Mesangial cell (primary cell): ENCODE measurements at places on chromosomes 3 and 15. TPM values are rescaled to one million over a fixed set of nuclear protein-coding genes. Genes with fewer than 3 reads are reported as not detected.

The ZNF80 gene
- total RNA-seq: not detected in 2 replicates

The SPINK8 gene
- total RNA-seq: not detected in 2 replicates

The SMAD6 gene
- 18.1 and 38.8 TPM in 2 replicates for total RNA-seq

The BBS4 gene
- total RNA-seq: 10.6 and 20.4 TPM in 2 replicates

The CCDC54 gene
- not detected in 2 replicates for total RNA-seq

The CHST14 gene
- total RNA-seq: 23.6 and 34.0 TPM in 2 replicates

The UBE3A gene
- total RNA-seq: 31.9 and 37.3 TPM in 2 replicates

The GOLGA6D gene
- total RNA-seq: not detected in 2 replicates

The SAXO2 gene
- total RNA-seq: 5.5 TPM in 1 of 2 replicates, not detected in the other

The NKIRAS1 gene
- total RNA-seq: 1.8 and 4.1 TPM in 2 replicates

The APBA2 gene
- total RNA-seq: 31.3 and 35.4 TPM in 2 replicates

The IDH3A gene
- total RNA-seq: 22.8 and 51.8 TPM in 2 replicates

The SYNM gene
- total RNA-seq: 4.1 and 4.2 TPM in 2 replicates

The FSD2 gene
- total RNA-seq: not detected in 2 replicates

The AMIGO3 gene
- 0.16 and 1.4 TPM in 2 replicates for total RNA-seq

The MAP2K1 gene
- total RNA-seq: 26.1 and 42.0 TPM in 2 replicates

The GOLGA6L4 gene
- total RNA-seq: 0.25 and 0.49 TPM in 2 replicates

The SI gene
- not detected in 2 replicates for total RNA-seq

The SOX14 gene
- total RNA-seq: not detected in 2 replicates

The TMEM207 gene
- total RNA-seq: not detected in 2 replicates

The CDHR4 gene
- not detected in 2 replicates for total RNA-seq

The TLR9 gene
- not detected in 2 replicates for total RNA-seq

The GRK7 gene
- total RNA-seq: not detected in 2 replicates

The THBS1 gene
- total RNA-seq: 94.2 and 321 TPM in 2 replicates

The PLOD2 gene
- 37.3 and 64.9 TPM in 2 replicates for total RNA-seq

The HTD2 gene
- 4.4 and 7.4 TPM in 2 replicates for total RNA-seq

The GNL3 gene
- total RNA-seq: 31.2 and 48.9 TPM in 2 replicates

The ACTRT3 gene
- 2.6 and 3.3 TPM in 2 replicates for total RNA-seq

The SEMA5B gene
- not detected in 2 replicates for total RNA-seq

The DAZL gene
- not detected in 2 replicates for total RNA-seq

The FAM174B gene
- 1.3 and 2.8 TPM in 2 replicates for total RNA-seq

The RNF7 gene
- 47.8 and 71.4 TPM in 2 replicates for total RNA-seq

The CELF6 gene
- 0.13 TPM in 1 of 2 replicates, not detected in the other for total RNA-seq

The FEZF2 gene
- not detected in 2 replicates for total RNA-seq

The MASP1 gene
- total RNA-seq: not detected in 2 replicates

The PLEKHO2 gene
- 5.9 and 12.8 TPM in 2 replicates for total RNA-seq

The ANKRD63 gene
- total RNA-seq: not detected in 2 replicates

The CHST13 gene
- 0.16 and 0.63 TPM in 2 replicates for total RNA-seq

The CCR1 gene
- total RNA-seq: not detected in 2 replicates

The ANKRD34C gene
- not detected in 2 replicates for total RNA-seq

The SLC2A2 gene
- total RNA-seq: 1.9 TPM in 1 of 2 replicates, not detected in the other

The STRIT1 gene
- not detected in 2 replicates for total RNA-seq

The CISH gene
- total RNA-seq: 2.9 and 5.3 TPM in 2 replicates

The SPTSSB gene
- total RNA-seq: not detected in 2 replicates

The GTF2E1 gene
- total RNA-seq: 10.1 and 10.9 TPM in 2 replicates

The SLCO2A1 gene
- 0.33 and 2.4 TPM in 2 replicates for total RNA-seq

The NDN gene
- total RNA-seq: 56.5 and 64.7 TPM in 2 replicates

The RLBP1 gene
- total RNA-seq: not detected in 2 replicates

The CFAP100 gene
- total RNA-seq: not detected in 2 replicates
